NCI-H187 treated with DMSO at 0.1 percent for 48 hours (cell line): ENCODE measurements at places on chromosomes 3 and 15.
A peak's percentile ranks its signal among the peaks of the same experiment; 100 is the strongest.

DNA sequence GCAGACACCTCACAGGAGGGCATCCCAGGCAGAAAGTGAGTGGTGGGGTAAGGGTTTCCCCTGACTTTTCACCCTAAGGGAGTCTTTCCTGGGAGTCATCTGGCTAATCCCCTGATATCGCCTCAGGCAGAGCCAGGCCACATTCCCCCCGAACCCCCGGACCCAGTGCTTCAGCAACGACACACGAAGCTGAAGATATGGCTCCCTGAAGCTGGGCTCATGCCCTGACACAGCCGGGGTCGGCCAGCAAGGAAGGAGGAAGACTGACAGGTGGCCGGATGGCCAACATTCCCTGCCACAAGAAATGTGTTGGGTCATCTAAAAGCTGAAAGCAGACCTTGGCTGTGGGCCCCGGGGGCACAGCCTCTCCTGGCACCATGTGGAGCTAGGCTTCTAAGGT is 14.4 kb downstream of the CHST13 start:
- no peak for DNase-seq

- no peak for DNase-seq
These were observed 20.2 kb downstream of the AKAP13 start for GRCh38 chr15:85400606-85401005.

DNA sequence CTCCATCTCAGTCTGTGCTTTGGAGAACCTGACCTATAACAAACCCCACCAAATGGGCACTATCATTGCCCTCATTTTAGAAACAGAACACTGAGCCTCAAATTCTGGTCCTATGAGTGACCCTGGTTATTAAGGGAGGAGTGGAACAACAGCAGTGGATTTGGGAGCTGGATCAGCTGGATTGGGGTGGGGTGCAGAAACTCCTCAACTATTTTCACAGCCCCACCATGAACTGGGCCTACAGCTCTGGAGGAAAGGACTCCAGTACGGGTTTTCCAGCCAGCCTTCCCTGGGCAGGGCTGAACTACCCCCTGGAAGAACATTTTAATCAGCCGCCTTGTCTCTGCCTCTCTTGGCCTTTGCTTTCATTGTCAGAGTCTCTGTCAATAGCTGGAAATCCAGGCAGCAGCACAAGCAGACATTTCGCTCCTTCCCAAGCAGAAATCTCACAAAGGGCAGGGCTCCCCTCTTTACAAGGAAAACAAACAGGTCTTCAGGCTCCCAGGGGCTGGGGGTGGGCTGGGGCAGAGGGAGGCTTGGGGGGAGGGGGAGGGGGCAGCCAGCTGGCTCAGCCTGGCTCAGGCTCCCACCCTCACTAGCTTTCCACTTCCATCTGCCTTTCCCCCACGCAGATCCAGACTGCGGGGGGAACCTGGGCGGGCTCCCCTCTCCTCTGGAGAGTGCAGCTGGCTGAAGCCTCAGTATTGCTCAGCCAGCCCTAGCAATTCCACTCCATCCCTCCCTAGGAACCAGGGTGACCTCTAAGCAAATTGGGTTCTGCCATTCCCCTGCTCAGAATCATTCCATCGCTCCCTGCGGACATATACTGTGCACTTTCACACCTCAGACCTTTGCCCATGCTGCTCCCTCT is 13.7 kb upstream of the TLE3 start:
- DNase-seq = peak; percentile 68

DNA sequence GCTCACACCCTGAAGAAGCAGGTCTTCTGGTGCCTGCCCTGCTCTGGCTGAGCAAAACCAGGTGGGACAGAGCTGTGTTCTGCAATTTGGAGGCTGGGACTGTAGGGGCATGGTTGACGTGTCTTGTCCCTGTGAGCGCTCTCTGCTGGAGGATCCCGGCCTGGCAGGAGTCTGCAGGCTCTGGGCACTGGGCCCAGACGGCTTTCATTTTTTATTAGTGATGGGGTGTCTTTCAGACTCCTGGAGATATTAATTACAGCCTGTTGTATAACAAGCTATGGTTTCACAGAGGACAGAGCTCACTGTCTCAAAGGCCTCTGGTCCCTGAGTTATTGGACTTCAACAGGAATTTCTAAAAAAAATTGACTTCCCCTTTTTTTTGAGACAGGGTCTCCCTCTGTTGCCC is 29.5 kb upstream of the ZNF710 start:
- DNase-seq = no peak
